ENCODE measurements at places on chromosomes 13 and 19.

DNA sequence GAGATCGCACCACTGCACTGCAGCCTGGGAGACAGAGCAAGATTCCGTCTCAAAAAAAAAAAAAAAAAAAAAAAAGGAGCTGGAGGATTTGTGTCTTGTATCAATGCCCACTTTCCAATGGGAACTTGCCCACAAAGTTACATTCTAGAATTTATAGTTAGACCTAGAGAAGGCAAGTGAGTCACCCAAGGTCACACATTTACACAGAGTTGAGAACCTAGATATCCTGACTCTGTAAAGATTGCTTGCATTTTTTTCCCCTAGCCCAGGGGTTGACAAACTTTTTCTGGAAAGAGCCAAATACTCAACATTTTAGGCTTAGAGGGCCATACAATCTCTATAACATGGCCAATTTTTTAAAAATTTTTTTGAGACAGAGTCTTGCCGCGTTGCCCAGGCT is 7.7 kb upstream of the BRD4 start:
- DNase-seq = no peak

DNA sequence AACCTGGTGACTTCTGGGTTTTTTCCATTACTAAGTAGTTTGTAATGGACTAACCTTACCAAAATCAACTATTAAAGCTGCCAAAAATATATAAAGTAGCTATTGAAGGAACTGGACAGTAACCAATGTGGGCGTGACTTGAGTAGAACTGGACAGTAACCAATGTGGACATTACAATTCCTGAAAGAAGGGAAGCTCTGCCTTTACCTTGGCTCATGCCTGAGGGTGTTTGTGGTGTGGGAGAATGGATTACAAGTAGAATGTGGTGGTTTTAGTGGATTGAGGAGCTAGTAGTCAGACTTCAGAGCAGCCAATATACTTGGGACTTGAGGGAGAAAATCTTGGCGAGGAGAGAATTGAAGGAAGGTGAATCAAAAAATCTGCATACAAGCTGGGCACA is 17.5 kb downstream of the LRRC63 start:
- DNase-seq = no peak

DNA sequence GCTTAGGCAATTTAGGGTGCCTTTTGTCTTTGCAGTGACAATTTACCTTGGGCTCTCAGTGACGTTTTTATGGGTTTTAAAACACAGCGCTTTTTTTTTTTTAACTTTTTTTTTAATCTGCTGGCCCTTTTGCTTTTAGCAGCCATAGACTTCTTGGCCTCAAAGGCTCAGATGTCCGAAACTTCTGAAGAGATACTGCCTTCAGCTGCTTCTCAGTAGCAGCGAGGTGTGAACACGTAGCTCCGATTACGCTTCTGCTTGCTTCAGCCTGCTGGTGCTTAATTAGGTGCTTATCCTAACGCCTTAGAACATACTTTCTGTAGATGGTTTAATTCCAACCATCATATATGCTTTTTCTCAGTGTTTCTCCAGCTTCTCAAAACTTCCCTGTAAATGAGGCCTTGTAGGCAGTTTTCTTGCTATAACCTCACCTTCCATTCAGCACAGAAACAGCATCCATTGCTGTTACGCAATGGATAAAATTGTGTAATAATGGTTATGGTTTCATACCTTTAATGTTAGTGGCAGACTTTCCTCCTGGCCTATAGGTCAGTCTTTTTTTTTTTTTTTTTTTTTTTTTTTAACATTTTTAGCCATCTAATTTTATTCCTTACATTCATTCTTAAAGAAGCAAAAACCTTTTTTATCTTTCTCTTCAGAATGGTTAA is 723.9 kb downstream of the GPC5 start:
- DNase-seq = no peak

- DNase-seq = no peak
Measured at GRCh38 chr19:51321799-51322198, 10.4 kb downstream of the IGLON5 start.

GRCh38 chr13:41196620-41197019 is 2.3 kb upstream of the KBTBD7 start:
- no peak for DNase-seq

GRCh38 chr13:99356262-99357091 is 49.3 kb upstream of the GPR183 start:
- no peak for DNase-seq

Data from stimulated activated CD4-positive, alpha-beta T cell treated with anti-CD3 and anti-CD28 coated beads, Interleukin-1b, Interleukin-23, amount 100 ng/mL, for 4 hours (primary cell).